ENCODE measurements at places on chromosomes 1 and 21.

GRCh38 chr1:211638246-211638645 is 37.2 kb downstream of the NEK2 start:
- no peak overlapping the region for H3K27ac ChIP-seq
- H3K27me3 ChIP-seq: no peaks in the 10 kb centered on the region
- no peak overlapping the region for H3K4me3 ChIP-seq

GRCh38 chr1:24535021-24535424 is 20.9 kb upstream of the NCMAP start:
- DNase-seq: no peak
- H3K36me3 ChIP-seq: peaks cover 7% of the 10 kb centered on the region

DNA sequence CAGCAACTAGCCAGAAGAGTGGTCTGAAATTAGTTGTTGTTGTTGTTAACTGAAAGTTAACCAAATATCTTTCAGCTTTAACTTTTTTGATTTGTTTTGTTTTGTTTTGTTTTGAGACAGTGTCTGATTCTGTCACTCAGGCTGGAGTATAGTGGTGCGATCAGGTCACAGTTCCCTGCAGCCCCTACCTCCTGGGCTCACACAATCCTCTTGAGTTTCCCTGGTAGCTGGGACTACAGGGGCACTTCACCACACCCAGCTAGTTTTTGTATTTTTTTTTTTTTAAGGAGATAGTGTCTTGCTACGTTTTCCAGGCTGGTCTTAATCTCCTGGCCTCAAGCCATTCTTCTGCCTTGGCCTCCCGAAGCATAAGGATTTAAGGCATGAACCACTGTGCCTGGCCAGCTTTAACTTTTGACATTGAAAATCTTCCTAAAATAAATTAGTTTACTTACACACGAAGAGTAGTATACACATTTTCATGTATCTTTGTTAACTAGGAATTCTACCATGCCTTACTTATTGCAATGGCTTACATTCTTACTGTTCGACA is 45.0 kb downstream of the GNG12 start:
- no peaks in the 10 kb centered on the region for H3K36me3 ChIP-seq
- no peak for DNase-seq
- H3K4me1 ChIP-seq: peaks cover 30% of the 10 kb centered on the region
- no peaks in the 10 kb centered on the region for H3K27me3 ChIP-seq

DNA sequence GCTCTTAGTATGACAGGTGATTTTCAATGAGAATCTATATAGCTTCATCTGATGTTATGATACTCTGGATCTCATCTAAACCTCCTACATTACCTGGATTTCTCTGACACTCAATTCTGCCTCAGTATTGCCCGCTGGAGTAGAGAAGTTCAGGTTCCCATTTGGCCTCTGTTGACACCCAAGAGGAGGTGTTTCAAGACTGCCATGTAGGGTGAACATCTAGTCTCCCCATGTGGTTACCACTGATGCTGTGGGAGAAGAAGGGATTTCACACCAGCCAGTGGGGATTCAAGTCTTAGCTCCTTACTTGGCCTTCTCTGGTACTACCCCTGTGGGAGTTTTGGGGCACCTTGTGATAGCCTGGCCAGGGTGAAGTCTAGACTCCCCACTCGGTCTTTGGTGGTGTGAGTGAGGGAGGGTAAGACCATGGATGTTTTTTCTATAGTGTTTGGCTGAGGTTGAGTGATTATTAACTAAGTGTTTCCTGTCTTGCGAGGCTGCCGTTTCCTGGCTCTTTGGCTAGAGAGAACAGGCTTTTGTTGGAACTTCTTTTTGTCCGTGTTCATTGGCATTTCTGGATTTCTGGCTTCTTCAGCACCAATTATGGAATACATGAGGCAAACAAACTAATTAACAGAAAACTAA is 90.7 kb downstream of the RHOU start:
- no peaks in the 10 kb centered on the region for H3K36me3 ChIP-seq
- peaks cover 16% of the 10 kb centered on the region for H3K4me1 ChIP-seq
- no peaks in the 10 kb centered on the region for H3K27me3 ChIP-seq
- peak overlapping the region; percentile 33 for H3K27ac ChIP-seq

- DNase-seq: no peak
- peaks cover 25% of the 10 kb centered on the region for H3K36me3 ChIP-seq
- H3K27ac ChIP-seq: no peak overlapping the region
- no peak overlapping the region for H3K4me3 ChIP-seq
- H3K27me3 ChIP-seq: no peaks in the 10 kb centered on the region
Measured at GRCh38 chr1:1254667-1254998, 8.1 kb upstream of the C1QTNF12 start.

- no peak overlapping the region for H3K27ac ChIP-seq
- DNase-seq: no peak
- H3K27me3 ChIP-seq: peaks cover 71% of the 10 kb centered on the region
- no peak overlapping the region for H3K4me3 ChIP-seq
- no peaks in the 10 kb centered on the region for H3K36me3 ChIP-seq
Measured at GRCh38 chr1:37360011-37360410, 114.4 kb upstream of the ZC3H12A start.

DNA sequence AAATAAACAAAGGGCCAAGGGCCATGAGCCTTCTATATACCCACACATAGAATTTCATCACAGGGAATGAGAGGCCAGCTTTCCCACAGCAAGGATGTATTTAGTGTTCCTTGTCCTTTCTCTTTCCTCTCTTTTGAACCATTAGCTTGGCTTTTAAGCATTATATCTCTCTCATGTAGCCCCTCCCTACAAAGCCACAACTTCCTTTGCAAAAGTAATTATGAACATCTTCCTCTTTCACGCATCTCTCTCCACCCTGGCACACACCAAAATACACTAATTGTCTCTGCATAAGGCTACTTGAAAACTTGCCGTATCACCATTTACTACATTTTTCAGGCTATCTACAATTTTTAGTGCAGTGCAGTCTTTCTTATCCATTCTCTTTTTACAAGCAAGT is 1.9 kb upstream of the AK5 start:
- no peaks in the 10 kb centered on the region for H3K36me3 ChIP-seq
- H3K4me3 ChIP-seq: no peak overlapping the region
- no peak for DNase-seq
- peaks cover 71% of the 10 kb centered on the region for H3K27me3 ChIP-seq
- peaks cover 8% of the 10 kb centered on the region for H3K4me1 ChIP-seq

DNA sequence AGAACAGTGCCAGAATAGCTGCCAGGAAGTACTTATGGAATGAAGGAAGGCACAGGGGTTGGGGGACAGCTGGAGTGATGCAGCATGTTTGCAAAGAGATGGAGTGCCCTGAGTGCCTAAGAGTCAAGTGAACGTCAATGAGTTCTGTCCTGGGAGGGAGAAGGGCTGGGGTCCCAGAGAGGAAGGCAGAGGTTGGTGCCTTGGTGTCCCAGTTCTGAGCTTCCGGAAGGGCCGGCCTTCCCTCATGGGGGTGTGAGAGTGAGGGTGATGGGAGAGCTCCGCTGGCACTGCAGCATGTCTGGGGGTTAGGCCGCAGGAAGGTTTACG is 17.6 kb downstream of the NES start:
- peaks cover 46% of the 10 kb centered on the region for H3K27me3 ChIP-seq
- H3K4me3 ChIP-seq: peak overlapping the region; percentile 34
- no peak for DNase-seq
- H3K27ac ChIP-seq: no peak overlapping the region

DNA sequence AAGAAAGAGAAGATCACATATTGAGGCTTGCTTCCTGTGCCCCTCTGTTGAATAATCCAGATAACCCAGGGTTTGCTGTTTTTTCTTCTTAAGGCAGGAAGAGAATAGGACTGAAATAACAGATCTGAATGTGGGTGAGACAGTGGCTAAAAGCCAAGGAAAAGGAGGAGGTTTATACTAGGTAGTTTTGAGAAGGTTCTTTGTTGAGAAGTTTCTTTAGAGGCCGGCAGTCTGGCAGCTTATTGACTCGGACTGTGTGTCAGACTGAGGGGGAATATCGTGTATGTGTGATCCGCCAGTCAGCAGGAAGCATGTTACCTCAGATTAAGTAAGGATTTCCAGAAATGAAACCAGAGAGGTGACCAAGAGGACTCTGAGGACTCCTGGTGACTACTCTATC is 119.8 kb downstream of the PLA2G4A start:
- DNase-seq: no peak
- H3K4me3 ChIP-seq: no peak overlapping the region
- H3K4me1 ChIP-seq: no peaks in the 10 kb centered on the region
- H3K27me3 ChIP-seq: no peaks in the 10 kb centered on the region
- peaks cover 17% of the 10 kb centered on the region for H3K36me3 ChIP-seq
- H3K27ac ChIP-seq: no peak overlapping the region

DNA sequence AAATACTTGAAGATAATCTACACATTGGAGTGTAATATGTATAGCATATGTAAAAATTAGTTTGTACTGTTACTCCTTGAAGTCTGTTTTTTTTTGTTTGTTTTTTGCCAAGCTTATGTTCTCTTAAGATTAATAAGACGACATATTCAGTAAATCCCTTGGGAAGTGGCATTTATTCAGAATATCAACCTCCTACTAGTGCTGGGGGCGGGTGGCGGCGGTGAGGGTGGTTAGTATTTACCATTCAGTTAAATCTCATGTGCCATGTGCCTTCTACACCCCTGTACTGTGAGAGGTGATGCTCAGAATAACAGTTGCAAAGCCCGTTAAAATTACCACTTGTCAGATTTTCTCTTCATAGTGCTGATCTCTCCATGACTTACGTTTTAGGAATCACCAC is 3.0 kb downstream of the BACH1 start:
- H3K27ac ChIP-seq: peak overlapping the region; percentile 9
- no peak for DNase-seq
- H3K36me3 ChIP-seq: peaks cover 3% of the 10 kb centered on the region

GRCh38 chr1:66553846-66554245 is 19.9 kb downstream of the SGIP1 start:
- H3K4me3 ChIP-seq: no peak overlapping the region
- H3K36me3 ChIP-seq: no peaks in the 10 kb centered on the region
- peaks cover 20% of the 10 kb centered on the region for H3K4me1 ChIP-seq
- no peaks in the 10 kb centered on the region for H3K27me3 ChIP-seq
- DNase-seq: no peak

DNA sequence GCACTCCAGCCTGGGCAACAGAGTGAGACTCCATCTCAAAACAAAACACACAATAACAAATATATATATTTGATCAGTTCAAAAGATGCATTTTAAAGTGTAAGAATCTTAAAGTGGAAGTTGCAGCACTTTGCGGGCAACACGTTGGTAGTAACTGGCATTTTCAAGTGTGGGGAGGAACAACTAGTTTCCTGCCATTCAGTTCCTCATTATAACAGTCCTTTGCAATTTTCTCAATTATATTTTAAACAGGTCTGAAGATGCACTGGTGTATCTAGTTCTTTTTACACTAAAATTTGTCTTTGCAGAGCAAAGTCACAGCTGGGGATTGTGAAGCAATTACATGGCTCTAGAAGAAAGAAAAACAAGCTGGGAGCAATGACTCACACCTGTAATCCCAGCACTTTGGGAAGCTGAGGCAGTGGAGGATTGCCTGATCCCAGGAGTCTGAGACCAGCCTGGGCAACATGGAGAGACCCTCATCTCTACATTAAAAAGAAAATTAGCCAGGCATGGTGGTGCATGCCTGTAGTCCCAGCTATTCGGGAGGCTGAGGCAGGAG is 25.3 kb downstream of the RRAGC start:
- H3K36me3 ChIP-seq: peaks cover 13% of the 10 kb centered on the region
- H3K4me1 ChIP-seq: no peaks in the 10 kb centered on the region
- no peak overlapping the region for H3K4me3 ChIP-seq
- no peak for DNase-seq
- no peak overlapping the region for H3K27ac ChIP-seq

DNA sequence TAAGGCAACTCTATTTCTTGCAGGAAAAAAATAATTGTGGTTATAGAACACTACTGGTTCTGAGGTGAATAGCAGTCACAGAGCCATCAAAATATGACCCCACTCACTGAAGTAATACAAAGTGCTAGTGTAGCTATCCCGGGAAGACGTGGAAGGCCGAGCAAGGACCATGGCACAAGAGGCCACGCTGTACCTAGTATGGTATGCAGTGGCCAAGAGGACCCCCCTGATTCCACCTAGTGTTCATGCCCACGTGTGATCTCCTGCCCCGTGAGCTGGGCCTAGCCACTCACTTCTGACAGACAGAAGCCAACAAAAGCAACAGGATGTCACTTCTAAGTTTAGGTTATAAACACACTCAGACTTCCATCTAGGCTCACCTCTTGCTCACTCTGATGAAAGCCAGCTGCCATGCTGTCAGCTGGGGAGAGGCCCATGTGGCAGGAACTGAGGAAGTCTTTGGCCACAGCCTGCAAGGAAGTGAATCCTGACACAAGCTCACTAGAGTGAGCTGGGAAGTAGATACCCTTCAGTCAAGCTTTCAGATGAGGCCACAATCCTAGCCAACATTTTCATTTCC is 21.7 kb upstream of the LSS start:
- DNase-seq: no peak
- H3K36me3 ChIP-seq: peaks cover 57% of the 10 kb centered on the region
- no peak overlapping the region for H3K27ac ChIP-seq
- H3K4me1 ChIP-seq: no peaks in the 10 kb centered on the region
- no peak overlapping the region for H3K4me3 ChIP-seq
- H3K27me3 ChIP-seq: no peaks in the 10 kb centered on the region

DNA sequence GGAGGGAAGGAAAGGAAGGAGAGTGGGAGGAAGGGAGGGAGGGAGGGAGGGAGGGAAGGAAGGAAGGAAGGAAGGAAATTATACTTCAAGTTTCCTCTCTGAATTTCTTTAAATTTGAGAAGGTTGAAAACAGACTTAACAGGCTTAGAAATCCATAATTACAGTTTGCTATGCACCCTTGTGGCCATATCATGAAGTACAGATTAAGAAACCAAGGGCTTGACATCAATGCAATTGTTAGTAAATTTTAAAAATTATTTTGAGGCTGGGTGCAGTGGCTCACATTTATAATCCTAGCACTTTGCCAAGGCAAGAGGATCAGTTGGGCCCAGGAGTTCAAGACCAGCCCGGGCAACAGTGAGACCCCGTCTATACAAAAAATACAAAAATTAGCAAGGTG is 14.4 kb downstream of the ANP32E start:
- peaks cover 26% of the 10 kb centered on the region for H3K36me3 ChIP-seq
- no peak overlapping the region for H3K27ac ChIP-seq
- H3K4me1 ChIP-seq: no peaks in the 10 kb centered on the region

DNA sequence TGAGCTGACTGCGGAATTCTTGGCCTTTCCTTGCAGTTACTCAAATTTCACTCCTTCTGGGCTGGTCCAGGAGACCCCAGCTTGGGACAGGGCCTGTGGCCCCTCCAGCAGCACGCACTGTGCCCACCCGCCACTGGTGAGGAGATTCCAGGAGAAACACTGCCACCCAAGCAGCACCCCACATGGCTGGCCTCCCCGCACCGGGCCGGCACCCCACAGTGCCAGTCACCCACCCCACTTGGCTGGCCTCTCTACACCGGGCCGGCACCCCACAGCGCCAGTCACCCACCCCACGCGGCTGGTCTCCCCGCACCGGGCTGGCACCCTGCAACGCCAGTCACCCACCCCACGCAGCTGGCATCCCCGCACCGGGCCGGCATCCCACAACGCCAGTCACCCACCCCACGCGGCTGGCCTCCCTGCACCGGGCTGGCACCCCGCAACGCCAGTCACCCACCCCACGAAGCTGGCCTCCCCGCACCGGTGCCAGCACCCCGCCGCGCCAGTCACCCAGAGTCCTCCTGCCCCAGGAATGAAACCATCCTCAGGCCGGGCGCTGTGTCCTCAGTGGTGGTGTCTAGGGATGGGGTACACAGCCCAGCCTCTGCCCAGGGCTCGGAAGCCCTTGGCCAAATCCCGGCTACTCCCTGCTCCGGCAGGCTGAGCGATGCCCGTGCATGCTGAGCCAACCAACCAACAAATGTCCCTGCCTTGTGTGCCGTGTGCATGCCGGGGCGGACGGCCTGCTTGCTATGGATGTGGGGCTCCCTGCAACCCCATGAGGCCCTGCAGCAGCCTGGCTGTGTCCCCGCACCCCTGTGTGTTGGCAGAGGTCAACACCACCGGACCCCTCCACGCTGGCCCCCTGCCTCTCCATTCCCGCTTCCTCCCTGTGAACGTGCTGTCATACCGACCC is 38.6 kb upstream of the TSPEAR start:
- H3K27ac ChIP-seq: no peak overlapping the region
- peaks cover 12% of the 10 kb centered on the region for H3K4me1 ChIP-seq
